Daoy (cell line): ENCODE measurements at places on chromosomes 5 and 9. TPM values are rescaled to one million over a fixed set of nuclear protein-coding genes. Genes with fewer than 3 reads are reported as not detected.
A peak's percentile ranks its signal among the peaks of the same experiment; 100 is the strongest.

- DNase-seq, result no peak
Measured at GRCh38 chr5:63768221-63768620, 194.0 kb downstream of the HTR1A start.

DNA sequence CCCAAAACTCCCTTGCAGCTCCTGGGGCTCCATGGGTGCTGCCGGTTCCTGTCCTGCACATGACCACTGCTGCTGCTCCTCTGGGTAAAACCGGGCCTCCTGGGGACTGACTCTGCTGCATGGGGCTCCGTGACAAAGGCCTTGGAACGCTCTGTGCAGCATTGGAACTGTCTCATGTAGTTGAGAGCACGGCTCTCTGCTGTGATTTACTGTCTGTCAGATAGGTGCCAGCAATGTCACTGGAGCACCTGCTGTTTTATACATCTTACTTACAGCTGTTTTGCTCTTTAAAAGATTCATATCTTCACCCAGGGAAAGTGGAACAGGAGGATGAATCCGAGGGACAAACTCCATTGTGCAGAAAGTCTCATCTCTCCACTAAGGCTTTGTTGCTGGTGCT lies 138.1 kb downstream of the YIPF5 start:
- DNase-seq, result no peak

- peak; percentile 56 for DNase-seq
Measured at GRCh38 chr5:169668732-169669131, 31.7 kb downstream of the DOCK2 start.

- DNase-seq, result peak; percentile 52
Measured at GRCh38 chr5:88826646-88827585, 56.1 kb downstream of the MEF2C start.

DNA sequence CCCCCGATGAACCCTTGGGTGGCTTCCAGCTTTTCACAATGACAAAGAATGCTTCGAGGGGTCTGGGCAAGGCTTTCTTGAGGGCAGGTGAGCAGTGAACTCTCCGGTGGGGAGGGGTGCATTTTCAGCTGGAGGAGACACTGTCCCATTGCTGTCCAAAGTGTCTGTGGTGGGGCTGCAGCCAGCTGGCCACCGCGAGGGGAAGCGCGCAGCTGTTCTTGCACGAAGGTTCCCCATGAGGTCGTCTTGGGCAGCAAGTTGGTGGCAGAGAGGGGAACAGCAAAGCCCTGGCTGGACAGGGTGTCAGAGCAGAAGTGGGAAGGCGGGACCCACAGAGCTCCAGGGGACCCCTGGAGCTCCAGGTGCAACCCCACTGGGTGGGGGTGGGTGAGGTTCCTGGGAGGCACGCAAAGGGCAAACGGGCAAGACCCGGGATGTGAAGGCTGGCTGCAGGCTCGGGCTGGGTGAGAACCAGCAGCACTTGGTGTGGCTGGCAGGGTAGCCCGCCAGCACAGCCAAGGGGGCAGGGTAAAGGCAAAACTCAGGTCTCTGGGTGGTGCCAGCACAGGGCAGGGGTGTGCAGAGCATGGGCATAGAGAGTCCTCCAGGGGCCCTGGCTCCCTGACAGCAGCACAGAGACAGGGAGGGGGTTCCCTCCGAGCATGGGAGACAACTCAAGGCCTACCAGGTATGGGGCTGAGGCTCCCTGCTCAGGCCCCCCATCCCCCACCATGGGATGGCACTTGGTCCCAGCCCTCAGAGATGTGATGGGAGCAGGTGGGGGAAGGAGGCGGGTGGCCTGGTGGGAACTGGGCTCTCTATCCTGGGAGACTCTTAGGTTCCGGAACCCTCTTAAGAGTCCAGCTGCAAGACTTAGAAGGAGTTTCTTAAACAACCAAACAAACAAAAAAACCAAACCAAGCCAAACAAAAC lies 26.6 kb downstream of the TSPAN17 start:
- DNase-seq, result no peak

DNA sequence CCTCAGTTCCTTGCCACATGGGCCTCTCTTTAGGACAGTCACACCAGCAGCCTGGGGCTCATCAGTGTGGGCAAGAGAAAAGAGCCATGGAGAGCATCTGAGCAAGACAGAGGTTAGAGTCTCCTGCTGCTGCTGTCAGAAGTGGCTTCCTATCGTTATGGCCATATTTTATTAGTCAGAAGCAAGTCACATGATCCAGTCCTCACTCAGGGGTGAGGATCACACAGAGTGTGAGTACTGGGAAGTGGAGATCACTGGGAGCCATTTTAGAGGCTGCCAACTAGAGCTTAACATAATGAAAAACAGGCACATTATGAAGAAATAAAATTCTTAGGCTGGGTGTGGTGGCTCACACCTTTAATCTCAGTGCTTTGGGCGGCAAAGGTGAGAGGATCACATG lies 62.0 kb downstream of the DIRAS2 start:
- no peak for DNase-seq

- no peak for DNase-seq
Measured at GRCh38 chr9:105646879-105647594, 15.2 kb upstream of the TAL2 start.

GRCh38 chr9:109974143-109974917 lies 194.3 kb downstream of the PALM2AKAP2 start:
- no peak for DNase-seq

DNA sequence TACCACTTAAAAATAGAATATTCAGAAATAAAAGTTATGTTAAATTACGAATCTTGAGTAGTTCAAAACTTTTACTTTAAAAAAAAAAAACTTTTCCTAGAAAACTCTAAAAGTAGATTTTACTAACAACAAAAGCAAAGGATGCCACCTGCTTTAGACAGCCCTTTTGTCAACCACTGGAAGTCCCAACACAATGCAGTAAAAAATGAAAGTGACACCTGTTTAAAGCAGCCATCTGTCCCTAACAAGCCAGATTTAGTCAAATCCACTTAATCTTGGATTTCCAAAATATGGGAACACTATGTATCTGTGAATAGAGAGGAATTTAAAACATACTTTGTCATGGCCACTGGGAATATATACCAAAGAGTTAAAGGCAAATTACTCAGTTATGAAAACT lies 3.8 kb downstream of the RFX3 start:
- DNase-seq, result no peak

DNA sequence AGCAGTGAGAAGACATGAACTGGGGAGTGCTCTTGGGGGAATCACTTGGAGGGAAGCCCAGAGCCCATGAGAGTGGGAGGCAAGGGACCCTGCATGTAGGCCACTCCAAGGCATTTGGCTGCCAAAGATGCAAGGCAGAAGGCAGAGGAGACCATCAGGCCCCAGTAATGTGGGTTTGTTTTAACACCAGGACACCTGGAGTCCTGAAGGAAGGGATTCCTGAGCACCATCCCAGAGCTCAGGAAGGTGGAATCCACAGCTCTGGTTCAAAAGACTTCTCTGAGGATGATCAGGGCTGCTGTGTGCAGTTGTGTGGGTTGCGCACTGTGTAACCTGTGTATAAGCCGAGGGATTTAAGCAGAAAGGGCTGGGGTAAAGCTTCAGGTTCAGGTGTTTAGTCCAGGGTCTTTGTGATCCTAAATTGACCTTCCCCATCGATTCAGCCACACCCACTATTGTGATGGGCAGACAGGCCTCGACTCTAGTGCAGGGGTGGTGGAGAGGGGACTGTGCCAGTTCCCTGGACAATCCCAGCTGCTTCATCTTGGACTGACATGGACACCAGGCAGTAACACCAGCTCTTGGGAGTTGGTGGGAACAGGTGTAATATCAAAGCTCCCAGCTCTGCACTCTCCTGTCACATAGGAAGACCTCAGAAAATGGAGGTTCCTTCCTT lies 11.0 kb downstream of the B4GALT7 start:
- no peak for DNase-seq

- no peak for DNase-seq
Measured at GRCh38 chr9:84671586-84672521, 2.3 kb downstream of the NTRK2 start.

DNA sequence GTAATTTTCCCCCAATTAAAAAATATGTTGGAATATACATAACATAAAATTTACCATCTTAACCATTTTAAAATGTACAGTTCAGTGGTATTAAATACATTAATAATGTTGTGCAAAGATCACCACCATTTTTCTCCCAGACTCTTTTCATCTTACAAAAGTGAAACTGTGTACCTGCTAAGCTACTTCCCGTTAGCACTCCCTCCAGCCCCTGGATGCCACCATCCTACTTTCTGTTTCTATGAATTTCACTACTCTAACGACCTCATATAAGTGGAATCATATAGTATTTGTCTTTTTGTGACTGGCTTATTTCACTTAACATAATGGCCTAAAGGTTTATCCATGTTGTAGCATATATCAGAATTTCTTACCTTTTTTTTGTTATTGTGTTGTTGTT lies 112.9 kb downstream of the HSPA4 start:
- no peak for DNase-seq

DNA sequence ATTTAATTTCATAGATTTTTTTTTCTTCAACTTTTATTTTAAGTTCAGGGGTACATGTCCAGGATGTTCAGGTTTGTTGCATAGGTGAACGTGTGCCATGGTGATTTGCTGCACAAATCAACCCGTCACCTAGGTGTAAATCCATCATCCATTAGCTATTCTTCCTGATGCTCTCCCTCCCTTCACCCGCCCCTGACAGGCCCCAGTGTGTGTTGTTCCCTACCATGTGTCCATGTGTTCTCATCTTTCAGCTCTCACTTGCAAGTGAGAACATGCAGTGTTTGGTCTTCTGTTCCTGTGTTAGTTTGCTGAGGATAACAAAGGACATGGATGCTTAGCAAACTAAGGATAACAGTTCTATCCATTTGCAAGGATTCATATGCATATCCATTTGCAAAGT lies 209.1 kb upstream of the ADCY2 start:
- DNase-seq, result no peak

- DNase-seq, result no peak
Measured at GRCh38 chr5:58346041-58346440, 113.8 kb downstream of the PLK2 start.

DNA sequence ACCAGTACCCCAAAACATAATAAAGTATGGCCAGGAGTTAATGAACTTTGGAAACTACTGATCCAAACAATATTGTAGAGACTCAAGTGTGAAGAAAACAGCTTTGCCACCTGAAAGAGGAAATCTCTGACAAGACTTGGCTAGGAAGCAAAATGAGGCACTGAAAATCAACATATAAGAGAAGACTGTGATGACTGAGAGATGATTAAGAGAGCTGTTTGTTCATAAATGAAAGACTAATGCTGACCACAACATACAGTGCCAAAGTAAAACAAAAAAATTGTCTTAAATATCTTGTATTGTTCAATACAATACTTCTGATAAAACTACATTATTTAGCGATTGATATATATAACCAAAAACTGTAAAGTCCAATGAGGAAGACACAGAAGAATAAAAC lies 7.2 kb downstream of the RC3H2 start:
- no peak for DNase-seq

DNA sequence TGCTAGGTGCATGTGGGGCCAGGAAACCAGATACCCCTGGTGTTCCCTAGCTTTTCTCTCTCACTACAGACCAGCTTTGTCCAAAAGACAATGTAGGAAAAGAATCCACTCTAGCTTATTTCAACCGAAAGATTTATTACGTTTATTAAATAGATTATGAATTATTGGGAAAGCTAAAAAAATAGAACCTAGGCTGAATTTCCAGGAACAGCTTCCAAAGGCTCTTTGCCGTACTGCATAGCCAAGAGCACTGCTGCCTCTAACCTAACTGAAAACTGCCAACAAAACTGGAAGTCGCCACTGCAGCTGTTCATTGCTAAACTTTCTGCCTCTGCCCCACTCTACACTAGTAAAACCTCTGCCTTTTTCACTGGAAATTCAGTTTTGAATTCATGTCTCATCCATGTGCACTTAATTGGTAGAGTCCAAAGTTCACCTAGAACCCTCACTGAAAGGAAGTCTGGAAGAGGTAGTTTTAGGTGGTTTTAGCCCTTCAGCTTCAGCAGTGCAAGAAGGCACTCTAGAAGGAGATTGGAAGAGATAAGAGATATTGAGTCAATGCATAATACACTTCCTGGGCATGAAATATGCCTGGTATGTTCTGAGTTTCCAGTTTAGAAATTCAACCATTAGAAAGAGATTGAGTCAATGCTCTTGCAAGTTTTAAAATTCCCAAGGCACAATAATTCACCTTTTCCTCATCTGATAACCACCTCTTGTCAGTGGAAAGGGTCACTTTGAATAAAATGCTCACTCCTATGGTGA lies 927.9 kb downstream of the MAT2B start:
- DNase-seq, result no peak

- DNase-seq, result peak; percentile 43
Measured at GRCh38 chr5:178499352-178499751, 90.8 kb downstream of the COL23A1 start.

DNA sequence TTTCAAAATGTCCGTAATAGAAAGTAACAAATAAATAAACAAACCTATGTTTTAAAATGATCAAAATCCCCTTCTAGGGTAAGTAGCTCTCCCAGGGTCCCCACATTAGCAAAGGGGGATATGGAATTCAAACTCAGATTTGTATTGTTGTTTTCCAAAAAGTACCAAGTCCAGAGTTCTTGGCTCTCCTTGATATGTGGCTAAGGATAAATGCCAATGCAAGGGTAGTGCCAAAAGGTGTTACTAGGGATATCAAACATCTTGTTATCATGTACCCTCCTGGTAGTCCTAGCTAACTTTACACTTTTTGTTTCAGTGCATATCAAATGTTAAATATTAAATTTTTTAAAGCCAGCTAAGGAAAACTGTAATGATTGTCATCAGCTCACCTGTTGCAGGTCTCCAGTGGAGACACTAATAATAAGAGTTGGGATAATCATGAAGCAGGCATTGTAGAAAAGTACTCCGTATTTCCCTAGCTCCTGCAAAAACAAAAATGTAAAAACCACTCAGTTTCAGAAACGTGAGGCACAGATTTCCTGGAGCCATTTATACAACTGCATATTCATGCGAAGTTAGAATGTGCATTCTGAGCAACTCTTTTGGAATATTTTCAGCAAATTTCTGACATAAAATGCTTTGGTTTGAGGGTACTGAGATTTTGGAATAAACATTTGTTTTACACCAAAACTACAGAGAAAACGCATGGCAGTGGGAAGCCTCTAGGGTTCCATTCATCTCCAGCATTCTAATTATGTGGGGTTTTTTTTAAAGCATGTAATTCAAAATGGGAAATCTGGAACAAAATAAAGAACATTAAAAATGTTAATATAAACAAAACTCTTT lies 39.8 kb downstream of the SLC35D2 start:
- no peak for DNase-seq

DNA sequence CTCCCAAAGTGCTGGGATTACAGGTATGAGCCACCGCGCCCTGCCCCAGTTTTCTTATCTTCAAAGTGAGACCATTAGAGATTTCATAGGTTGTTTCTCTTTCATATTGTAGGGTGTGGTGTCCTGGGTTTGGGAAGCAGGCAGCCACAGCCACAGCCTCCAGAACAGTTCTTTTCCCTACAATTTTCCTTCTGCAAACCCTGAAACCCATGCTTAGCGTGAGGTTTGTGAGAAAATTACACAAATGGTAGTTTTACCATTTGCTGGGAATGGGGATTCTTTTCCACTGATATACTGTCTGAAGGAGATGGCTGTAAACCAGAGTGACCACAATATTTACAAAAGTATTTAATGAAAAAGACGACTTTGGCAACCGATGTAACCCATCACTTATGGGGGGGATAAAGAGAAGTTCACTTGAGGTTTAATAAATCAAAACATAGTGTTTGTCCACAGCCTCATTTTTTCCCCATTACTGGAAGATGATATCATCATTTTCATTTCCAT lies 26.7 kb upstream of the ECM2 start:
- peak; percentile 49 for DNase-seq

The DOCK2 gene
- 9.3 and 13.3 TPM in 2 replicates for total RNA-seq

The PDZD2 gene
- 0.91 and 1.9 TPM in 2 replicates for total RNA-seq

The SPINK6 gene
- not detected in 2 replicates for total RNA-seq

The PCDHGA4 gene
- 0.63 and 1.6 TPM in 2 replicates for total RNA-seq

The CDKN2A gene
- not detected in 2 replicates for total RNA-seq

The TICAM2 gene
- total RNA-seq, result 0.30 and 0.40 TPM in 2 replicates

The MYMK gene
- not detected in 2 replicates for total RNA-seq

The CFAP157 gene
- total RNA-seq, result not detected in 2 replicates

The CAMK2A gene
- 0.23 TPM in 1 of 2 replicates, not detected in the other for total RNA-seq
